ENCODE measurements at places on chromosomes 1 and 21.

- DNase-seq = no peak
Measured at GRCh38 chr1:147413110-147413605, 128.1 kb upstream of the BCL9 start.

DNA sequence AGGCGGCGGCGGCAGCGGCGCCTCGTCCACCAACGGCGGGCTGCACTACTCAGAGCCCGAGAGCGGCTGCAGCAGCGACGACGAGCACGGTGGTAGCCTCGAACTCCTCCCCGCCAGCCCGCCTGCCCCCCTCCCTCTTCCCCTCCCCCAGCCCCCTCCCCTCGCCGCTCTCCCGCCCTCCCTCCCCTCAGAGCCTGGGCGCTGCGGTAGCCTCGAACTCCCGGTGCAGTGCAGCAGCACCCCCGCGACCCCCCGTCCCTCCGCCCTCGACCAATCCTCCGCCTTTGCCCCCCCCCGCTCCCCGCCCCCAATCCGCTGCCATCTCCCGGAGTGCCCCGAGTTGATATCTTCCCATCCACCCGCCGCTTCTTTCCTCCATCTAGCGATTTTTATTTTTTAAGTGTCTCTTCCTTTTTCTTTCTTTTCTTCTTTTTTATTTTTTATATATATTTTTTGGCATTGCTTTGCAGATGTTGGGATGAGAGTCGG lies 516 bp downstream of the RCOR3 start:
- no peak for DNase-seq

DNA sequence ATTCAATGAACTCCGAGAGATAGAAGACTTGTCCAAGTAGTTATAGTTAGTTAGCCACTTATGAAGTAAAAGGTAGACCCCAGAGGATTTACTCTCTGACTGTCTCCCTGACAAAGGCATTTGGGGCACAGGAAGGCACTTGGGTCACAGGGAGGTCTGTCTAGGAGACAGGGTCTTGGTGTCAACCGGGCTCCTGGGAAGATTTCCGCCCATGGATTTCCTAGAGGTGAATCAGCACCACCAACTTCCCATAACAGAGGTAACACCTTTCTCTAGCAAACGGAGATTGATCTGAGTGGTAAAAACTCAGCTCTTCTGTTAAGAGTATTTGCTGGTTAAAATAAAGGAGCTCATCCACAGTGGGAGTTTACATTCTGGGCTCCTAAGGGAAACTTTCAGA lies 16.4 kb downstream of the CCN1 start:
- no peak for DNase-seq

GRCh38 chr1:180166436-180166800 lies 11.7 kb downstream of the QSOX1 start:
- no peak for DNase-seq

GRCh38 chr1:79363430-79363829 lies 356.9 kb upstream of the ADGRL4 start:
- peak; percentile 57 for DNase-seq

- DNase-seq = no peak
Measured at GRCh38 chr1:223289621-223290020, 74.4 kb downstream of the SUSD4 start.

DNA sequence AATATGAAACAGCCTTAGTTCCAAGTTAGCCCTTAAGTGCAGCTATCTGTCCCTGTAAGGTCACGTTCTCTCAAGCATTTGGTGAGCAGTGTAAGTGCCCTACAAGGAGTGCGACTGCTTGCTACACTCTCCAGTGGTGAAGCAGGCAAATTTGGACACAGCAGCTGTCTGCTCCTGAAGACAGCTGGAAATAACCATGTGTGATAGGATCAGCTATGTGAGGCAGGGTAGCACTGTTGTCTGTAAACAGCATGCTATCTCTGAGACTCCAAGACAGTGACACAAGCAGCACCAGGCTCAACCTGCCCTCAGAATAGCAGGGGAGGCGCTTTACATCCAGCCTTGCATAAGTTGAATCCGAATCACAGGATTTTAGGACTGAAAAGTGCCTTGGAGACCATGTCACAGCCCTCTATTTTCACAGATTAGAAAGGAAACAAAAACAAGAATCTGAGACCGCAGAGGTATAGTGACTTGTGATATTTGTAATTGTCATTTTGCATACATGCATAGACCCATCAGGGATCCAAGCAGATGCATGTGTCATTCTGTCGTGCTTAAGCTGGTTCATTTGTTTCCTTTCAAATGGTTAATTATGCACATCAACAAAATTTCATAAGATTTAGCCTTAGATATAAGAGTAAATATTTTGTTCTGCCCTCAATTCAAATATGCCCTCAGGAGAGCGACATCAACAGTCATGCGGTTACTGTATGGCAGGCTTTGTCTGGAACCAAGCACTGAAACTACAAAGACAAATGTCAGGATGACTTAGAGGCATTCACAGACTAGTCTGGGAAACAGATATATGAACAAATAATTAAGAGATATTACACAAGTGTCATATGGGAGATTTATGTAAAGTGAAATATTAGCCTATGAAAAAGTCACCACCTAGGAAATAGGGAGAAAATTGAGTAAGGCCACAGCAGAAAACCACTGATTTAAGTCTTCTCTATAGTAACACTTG lies 134.9 kb upstream of the NRIP1 start:
- no peak for DNase-seq

GRCh38 chr1:48675251-48675650 lies 101.4 kb downstream of the BEND5 start:
- DNase-seq = no peak

DNA sequence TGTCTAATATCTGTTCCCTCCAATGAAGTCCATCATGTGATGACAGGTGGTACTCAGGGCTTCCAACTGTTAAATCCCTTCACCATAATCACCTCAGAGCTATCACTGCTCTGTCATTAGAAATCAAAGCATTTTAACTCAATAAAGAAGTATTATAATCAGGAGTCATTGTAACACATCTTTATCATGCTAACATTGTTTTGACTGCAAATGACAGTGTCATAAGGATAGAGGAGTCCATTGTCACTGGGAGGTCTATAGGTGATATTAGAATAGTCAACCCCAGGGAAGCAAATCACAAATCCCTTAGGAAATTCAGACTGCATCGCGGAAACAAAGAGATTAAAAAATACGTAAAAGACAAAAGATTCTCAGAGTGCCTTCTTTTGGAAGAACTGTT lies 30.8 kb downstream of the LRRC53 start:
- no peak for DNase-seq

DNA sequence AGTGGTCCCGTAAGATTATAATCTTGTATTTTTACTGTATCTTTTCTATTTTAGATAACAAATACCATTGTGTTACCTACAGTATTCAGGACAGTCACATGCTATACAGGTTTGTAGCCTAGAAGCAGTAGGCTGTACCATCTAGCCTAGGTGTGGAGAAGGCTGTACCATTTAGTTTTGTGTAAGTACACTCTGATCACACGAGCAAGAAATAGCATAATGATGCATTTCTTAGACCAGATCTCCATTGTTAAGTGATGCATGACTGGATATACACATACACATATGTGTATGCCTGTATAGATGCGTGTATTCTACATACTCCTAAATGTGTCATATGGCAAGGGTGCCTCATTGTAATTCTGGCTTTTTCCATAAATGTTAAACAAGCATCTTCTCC lies 33.9 kb downstream of the GALNT2 start:
- DNase-seq = no peak

- no peak for DNase-seq
Measured at GRCh38 chr21:31566064-31566463, 93.4 kb upstream of the SOD1 start.

- no peak for DNase-seq
Measured at GRCh38 chr1:92446546-92446945, 40.2 kb downstream of the GFI1 start.

GRCh38 chr1:60622486-60622885 lies 459.9 kb upstream of the NFIA start:
- no peak for DNase-seq

DNA sequence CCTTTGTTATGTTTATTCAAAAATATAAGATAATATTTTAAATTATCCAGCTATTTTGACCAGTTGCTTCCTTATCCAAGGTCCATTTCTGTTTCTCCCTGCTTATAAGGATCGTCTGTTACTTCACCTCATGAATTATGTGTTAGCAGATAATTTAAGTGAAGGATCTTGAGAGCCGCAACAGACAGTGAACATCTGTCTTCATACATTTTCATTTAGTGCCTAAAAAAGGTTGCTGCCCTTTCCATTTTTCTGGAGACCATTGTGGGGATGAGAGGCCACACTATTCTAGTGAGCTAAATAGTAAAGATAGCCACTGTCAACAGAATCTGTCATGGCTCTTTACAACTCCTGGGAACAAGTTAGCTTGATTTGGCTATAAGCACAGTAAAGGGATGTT lies 154.0 kb downstream of the CLEC20A start:
- no peak for DNase-seq

GRCh38 chr1:236154671-236155398 lies 12.5 kb downstream of the GPR137B start:
- DNase-seq = no peak

- DNase-seq = no peak
Measured at GRCh38 chr1:74579425-74579824, 67.0 kb upstream of the LRRC53 start.

DNA sequence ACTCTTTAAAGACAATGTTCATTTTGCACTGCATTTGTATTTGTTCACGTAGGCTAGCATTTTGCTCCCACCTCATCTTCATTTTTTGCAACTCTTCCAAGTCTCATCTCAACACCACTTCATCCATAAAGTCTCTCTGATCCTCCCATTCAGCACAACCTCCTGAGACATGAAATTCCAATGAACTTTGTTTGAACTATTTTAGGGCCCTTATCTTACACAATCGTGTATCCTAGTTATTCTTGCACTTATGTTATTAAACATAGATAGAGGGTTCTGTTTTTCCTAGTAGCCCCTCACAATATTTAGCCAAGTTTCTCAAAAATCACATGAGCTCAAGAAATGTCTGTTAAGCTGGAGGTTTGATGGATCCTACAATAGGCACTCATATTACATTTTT lies 500.5 kb upstream of the ADAMTS5 start:
- DNase-seq = no peak

GRCh38 chr1:91754348-91754747 lies 131.6 kb downstream of the TGFBR3 start:
- no peak for DNase-seq

GRCh38 chr21:43211760-43212115 lies 42.9 kb downstream of the CRYAA start:
- no peak for DNase-seq

DNA sequence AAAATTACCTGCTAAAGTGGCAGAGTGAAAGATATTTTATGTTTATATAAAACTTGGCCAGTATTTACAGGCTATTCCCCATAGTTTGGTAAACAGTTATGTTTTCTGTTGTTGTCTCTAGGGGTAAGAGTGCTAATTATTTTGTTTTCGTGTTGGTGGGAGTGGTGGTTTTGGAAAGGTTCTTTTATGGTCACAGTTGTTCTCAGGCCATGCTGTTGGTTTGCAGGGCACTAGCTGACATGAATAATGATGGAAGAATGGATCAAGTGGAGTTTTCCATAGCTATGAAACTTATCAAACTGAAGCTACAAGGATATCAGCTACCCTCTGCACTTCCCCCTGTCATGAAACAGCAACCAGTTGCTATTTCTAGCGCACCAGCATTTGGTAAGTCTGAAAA lies 92.5 kb downstream of the ITSN1 start:
- no peak for DNase-seq

- DNase-seq = no peak
Measured at GRCh38 chr1:54110996-54111395, 41.8 kb downstream of the CDCP2 start.

GRCh38 chr1:117405042-117405441 lies 37.8 kb downstream of the MAN1A2 start:
- no peak for DNase-seq

- DNase-seq = no peak
Measured at GRCh38 chr1:246579818-246580217, 13.6 kb downstream of the CNST start.

GRCh38 chr21:42599486-42599885 lies 53.9 kb upstream of the PDE9A start:
- DNase-seq = no peak

GRCh38 chr1:94708811-94709210 lies 111.3 kb upstream of the SLC44A3 start:
- DNase-seq = no peak

- DNase-seq = no peak
Measured at GRCh38 chr1:9078015-9078751, 8.7 kb upstream of the SLC2A5 start.

- peak; percentile 43 for DNase-seq
Measured at GRCh38 chr1:2548068-2548589, 8.0 kb upstream of the TNFRSF14 start.

DNA sequence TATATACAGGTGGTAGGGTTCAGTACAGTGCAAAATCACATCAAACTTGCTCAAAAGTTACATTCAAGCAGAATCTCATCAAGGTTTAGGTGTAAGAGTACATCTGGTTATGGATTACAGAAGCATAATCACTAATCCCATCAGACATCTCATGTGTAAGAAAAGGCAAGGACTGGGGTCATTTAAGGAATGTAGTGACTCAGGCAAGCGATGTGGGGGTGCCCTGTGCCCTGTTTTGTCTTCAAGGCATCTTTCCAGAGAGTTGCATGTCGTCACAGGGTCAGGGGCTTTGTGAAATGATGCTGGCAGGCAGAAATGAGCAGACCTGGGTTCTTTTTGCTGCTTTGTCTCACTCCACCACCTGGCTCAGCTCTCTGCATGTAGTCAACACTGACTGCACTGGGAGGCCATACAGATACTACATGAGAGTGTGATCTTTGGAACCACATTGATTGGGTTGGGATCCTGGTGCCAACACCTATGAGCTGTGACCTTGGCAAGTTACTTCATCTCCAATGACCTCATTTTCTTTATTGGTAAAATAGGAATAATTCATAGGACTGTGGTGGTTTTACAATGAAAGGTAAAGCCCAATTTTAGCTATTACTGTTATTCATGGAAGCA lies 8.2 kb upstream of the HHIPL2 start:
- no peak for DNase-seq

GRCh38 chr1:21344750-21345443 lies 54.6 kb upstream of the ECE1 start:
- DNase-seq = no peak

DNA sequence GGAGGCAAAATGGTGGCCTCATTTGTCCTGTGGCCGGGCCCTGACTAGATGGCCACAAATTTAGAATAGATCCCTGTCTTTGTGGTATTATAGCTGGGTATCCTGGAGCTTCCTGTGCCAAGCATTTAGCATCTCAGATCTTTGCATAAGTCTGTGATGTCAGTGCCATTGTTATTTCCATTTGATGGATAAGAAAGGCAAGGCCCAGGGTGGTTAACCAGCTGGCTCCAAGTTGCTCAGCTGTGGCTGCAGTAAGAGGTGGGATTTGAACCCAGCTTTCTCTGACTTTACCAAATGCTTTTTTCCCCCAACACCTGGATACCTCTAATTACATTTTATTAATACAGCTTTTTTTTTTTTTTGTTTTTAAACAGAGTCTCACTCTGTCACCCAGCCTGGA lies 11.7 kb upstream of the TNFRSF8 start:
- DNase-seq = no peak

- no peak for DNase-seq
Measured at GRCh38 chr1:245054105-245054504, 100.7 kb upstream of the KIF26B start.

GRCh38 chr1:212606395-212607205 lies 2.0 kb upstream of the ATF3 start:
- DNase-seq = no peak

GRCh38 chr1:228071839-228072657 lies 10.5 kb upstream of the ARF1 start:
- no peak for DNase-seq

Data from NCI-H1417 treated with DMSO at 0.1 percent for 48 hours (cell line).